ENCODE measurements at places on chromosomes 2 and 18. TPM values are rescaled to one million over a fixed set of nuclear protein-coding genes. Genes with fewer than 3 reads are reported as not detected.
A peak's percentile ranks its signal among the peaks of the same experiment; 100 is the strongest.

Gene RGPD4
- not detected for total RNA-seq

Gene RAB6C
- 0.16 TPM for total RNA-seq

Gene TBC1D8
- 45.0 TPM for total RNA-seq

GRCh38 chr2:20494241-20494640 lies 47.4 kb downstream of the RHOB start:
- DNase-seq = no peak

- no peak for DNase-seq
Measured at GRCh38 chr2:13550285-13551231, 833.8 kb downstream of the TRIB2 start.

GRCh38 chr18:46471809-46472498 lies 185.1 kb downstream of the LOXHD1 start:
- DNase-seq = no peak

DNA sequence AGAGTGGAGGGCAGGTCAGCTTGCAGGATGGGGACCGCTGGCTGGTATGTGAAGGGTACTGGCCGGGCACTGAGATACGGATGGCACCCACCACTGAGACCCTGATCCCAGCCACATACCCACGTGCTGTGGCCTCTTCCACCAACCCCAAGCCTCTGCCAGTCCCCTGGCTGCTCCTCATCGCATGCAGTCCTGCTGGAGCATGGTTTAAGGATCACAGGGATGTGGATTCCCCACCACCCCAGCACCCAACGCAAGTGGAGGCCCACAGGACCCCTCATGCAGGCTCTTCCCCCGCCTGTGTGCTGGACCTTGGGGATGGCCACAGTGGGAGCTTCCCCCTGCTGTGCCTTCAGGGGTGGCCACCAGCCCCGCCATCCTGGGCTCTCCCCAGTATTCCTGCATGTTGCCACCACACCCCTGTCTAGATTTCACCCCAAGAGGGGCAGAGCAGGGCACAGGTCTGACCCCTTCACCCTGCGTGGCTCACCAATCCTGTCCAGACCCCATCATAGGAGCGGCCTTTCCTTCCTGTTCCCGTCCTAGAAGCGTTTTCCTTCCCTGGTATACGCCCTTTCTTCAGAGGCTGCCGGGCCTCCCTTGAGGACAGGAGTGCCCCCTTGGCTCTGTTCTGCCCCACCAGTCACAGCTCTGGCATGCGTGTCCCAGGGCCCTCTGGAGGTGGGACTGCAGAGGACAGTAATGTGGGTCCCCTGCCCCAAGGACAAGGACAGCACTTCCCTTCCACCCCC lies 18.3 kb downstream of the MLPH start:
- no peak for DNase-seq

- no peak for DNase-seq
Measured at GRCh38 chr2:144030791-144031190, 489.1 kb downstream of the ZEB2 start.

GRCh38 chr18:22113144-22113844 lies 56.1 kb upstream of the GATA6 start:
- DNase-seq = peak; percentile 84

Gene TXNDC2
- not detected for total RNA-seq

Gene SPR
- 53.5 TPM for total RNA-seq

- no peak for DNase-seq
Measured at GRCh38 chr2:203830304-203831055, 37.1 kb upstream of the CTLA4 start.

GRCh38 chr2:137964066-137964858 lies at the start of gene HNMT:
HNMT (plus strand) TSS chr2:137964473; CDS start chr2:137964492, 19 bp downstream.
- DNase-seq = no peak

GRCh38 chr2:176455816-176456291 lies 186.6 kb downstream of the MTX2 start:
- DNase-seq = peak; percentile 68

DNA sequence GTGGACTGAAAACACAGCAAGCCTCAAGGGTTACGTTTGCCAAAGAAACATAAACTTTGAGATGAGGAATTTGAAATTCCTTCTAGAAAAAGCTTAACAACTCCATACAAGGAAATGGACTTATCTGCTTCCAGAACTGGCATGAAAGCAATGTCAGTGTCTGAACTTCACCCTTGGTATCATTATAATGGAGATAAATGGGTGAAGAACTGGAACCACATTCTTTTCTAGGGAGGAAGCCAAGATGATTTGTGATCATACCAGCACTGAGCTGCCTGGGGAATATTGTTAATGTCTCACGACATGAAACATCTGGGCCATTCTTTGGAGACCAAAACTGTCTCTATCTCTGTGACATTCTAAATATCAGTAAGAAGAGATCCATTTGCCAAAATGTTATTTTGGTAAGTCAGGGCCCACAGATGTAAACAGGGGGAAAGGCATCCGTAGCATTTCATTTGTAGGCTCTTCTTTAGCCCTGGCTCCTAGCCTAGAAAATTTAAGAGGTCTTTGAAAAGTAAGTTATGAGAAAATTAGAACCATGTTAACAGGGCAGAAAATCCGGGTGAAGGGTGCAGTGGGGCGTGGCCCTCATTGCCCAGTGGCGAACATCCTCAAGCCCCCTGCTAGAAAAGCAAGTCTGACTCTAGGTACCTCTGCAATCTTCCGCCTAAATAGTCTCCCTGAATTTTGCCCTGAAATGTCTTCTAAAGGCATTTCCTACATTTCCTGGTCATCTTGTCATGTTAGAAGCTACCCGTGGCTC lies 295.3 kb upstream of the EPAS1 start:
- no peak for DNase-seq

Gene SPHKAP
- 100 TPM for total RNA-seq

GRCh38 chr2:197599285-197599965 lies 76.0 kb downstream of the RFTN2 start:
- DNase-seq = no peak

DNA sequence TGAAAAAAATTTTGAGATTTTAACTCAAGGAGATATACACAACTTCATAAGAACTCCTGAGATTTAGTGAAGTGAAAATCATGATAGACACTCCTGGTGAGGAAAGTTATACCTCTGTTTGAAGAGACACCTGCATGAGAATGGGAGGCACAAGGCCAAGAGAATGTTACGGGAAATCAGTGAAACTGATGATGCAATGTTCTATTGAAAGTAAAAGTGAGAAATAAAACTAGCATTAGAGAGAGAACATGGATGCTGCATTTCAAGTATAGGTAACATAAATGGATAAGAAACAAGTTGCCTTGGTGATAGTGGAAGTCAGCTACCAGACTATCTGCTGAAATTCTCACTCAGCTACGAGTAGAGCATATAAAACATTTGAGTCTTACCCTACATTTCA lies 562.1 kb upstream of the FANCL start:
- no peak for DNase-seq

- DNase-seq = no peak
Measured at GRCh38 chr18:52615943-52616342, 275.9 kb downstream of the DCC start.

DNA sequence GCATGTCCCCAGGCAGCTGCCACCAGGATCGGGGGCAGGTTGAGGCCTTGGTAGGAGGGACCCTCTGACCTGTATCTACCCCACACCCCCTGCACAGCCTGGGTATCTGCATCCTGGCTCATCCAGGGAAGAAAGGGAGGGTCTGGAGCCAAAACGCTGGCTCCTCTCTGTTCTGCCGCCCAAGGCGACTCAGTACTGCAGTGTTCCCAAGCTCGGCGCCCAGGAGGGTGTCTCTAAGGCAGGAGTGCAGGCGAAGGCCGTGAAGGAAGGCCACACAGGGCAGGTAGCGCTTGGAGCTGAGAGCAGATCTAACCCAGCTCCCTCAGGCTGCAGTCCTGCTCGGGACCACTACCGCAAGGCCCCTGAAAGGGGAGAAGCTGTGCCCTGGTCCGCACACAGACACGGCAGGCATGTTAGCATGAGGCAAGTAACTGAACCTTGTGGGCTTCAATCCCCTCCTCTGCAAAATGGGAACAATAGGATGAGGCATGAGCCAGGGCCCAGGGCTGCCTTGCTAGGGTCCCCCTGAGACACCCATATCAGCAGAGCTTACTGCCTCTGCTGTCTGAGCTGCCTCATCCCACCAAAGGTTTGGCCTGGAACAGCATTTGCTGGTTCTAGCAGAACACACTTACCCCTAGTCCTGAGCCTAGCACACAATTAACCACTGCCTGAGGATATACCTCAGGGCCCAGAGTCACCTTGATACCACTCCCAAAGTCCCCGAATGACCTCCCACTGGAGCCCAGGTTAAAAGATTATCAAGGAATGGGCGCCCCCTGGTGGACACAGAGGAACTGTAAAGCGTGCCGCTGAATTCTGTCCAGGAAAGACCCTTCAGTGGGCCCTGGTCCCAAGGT lies 6.5 kb downstream of the PTMA start:
- DNase-seq = peak; percentile 74

Gene RAD51AP2
- total RNA-seq = 0.14 TPM

Gene RESP18
- total RNA-seq = not detected

DNA sequence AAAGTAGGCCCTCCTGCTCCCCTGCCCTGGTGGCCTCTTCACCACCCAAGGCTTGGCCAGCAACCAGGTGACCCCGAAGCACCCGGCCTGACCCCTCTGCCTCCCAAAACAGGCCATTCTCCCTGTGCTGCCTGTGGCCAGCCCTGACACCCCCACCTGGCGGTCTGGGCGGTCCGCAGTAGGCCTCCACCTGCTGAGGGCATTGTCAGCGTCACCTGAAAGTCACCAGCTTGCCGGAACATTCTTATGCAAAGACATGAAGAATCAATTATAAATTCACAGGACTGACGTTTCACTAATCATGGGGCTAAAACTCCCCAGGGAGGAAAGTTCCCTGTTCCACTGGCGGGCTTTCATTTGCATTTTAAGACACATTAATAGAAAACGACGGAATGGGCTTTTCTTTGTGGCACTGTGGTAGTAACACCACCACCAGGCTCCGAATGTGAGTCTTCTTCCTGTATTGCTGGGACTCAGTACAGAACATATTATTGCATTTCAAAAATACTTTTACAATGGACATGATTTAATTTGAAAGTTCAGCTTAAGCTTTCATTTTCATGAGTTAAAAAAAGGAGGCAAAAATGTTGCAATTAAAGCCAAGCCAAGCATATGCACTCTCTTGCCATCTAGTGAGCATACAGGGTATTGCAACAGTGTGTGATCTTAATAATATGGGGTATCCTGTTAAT lies 57.4 kb downstream of the ADI1 start:
- DNase-seq = no peak

- DNase-seq = no peak
Measured at GRCh38 chr2:96323849-96324248, 1.3 kb upstream of the ITPRIPL1 start.

DNA sequence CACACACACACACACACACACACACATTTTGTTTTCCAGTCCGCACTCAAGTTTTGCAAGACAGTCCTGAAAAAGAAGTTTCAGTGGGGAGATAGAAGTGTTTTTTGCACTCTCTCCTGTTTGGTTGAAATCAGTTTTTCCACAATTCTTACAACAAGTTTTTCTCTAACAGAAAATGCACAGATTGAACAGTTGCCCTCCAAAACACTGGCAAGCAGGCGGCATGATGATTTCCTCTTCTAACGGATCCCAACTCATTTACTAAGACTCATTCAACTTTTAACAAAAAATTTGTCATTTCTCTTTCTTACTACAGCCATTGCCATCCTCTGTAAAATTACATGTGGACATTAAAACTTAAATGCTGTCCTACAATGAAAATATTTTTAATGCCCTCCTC lies 117.6 kb upstream of the DTNA start:
- no peak for DNase-seq

- no peak for DNase-seq
Measured at GRCh38 chr2:46534589-46534988, 55.2 kb downstream of the TMEM247 start.

DNA sequence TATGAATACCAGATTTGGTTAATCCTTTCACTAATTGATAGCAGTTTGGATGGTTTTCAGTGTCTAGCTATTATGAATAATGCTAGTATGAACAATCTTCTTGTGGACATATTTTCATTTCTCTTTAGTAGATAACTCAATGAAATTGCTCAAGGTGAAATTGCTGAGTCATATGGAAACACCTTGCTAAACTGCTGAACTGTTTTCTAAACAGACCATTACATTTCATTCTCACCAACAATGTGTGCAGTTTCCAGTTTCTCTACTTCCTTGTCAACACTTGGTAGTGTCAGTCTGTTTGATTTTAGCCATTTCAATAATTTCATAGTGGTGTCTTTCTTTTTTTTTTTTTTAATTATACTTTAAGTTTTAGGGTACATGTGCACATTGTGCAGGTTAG lies 250.0 kb downstream of the HRH4 start:
- no peak for DNase-seq

DNA sequence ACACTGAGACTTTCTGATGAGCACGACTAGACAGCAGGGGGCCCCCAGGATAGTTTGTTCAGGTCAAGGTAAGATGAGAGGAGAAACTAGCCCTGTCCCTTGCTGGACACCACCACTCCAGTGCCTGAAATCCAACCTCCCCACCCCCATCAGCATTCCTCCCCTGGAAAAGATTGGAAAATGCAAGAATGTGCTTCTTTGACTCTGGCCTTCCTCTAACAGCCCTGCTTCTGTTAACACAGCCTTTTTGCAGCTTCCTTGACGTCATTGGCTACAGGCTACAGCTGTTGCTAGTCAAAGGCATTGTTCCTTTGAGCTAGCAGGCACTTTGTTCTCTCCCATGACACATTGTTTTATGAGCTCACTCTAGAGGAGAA lies 20.1 kb upstream of the LTBP1 start:
- DNase-seq = no peak

GRCh38 chr2:188984680-188985079 lies 10.5 kb downstream of the COL3A1 start:
- DNase-seq = no peak

- peak; percentile 54 for DNase-seq
Measured at GRCh38 chr18:2881088-2881839, 34.5 kb downstream of the EMILIN2 start.

Gene CYP27C1
- total RNA-seq = 0.11 TPM

Gene LRRTM1
- 0.11 TPM for total RNA-seq

DNA sequence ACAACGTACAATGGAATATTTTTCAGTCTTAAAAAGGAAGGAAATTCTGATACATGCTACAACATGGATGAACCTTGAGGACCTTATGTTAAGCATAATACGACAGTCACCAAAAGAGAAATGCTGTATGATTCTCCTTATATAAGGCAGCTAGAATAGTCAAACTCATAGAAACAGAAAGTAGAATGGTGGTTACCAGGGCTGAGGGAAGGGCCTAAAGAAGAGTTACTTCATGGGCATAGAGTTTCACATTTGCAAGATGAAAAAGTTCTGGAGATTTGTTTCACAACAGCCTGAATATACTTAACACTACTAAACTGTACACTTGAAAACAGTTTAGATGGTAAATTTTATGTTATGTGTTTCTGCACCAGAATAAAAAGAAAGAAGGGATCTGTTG lies 113.3 kb downstream of the GALNT1 start:
- DNase-seq = no peak

GRCh38 chr2:224922142-224922727 lies 120.0 kb downstream of the DOCK10 start:
- DNase-seq = no peak

DNA sequence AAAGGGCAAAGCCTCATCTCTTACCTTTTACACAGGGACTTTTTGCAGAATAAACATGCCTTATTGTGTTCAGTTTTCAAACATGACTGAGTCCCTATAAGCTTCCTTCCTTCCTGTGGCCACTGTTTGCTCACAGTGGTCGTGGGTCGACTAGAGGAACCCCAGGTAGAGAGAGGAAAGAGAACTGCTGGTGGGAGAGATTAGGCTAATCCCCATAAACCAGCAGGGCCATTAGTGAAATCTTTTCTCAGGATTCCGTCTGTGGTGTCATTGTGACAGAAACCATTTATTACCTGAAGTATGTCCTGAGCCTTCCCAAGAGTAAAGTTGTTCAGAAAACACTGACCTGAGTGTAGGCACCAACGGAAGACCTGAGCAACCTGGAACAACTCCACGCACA lies 21.3 kb upstream of the BOD1L2 start:
- no peak for DNase-seq

- DNase-seq = no peak
Measured at GRCh38 chr2:114352988-114353387, 89.5 kb upstream of the DPP10 start.

Data from left ventricle myocardium inferior (tissue), 1 donor.